Pons (tissue), 1 donor: ENCODE measurements at places on chromosomes 4 and X.

DNA sequence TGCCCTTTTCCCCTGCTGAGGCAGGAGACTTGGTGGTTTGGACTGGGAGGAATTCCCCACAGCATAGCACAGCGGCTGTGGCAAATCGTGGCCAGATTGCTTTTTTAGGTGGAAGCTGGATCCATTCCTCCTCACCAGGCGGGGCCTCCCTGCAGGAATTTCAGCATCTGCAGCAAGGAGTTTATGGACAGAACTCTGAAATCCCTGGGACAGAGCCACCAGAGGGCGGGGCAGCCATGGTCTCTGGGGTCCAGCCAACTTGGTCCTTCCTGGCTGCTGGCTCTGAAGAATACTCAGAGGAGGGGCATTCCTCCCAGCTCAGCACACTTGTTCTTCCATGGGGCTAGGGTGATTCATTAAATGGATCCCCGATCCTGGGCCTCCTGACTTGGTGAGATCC lies 794.3 kb downstream of the SH3BGRL start:
- DNase-seq = no peak

DNA sequence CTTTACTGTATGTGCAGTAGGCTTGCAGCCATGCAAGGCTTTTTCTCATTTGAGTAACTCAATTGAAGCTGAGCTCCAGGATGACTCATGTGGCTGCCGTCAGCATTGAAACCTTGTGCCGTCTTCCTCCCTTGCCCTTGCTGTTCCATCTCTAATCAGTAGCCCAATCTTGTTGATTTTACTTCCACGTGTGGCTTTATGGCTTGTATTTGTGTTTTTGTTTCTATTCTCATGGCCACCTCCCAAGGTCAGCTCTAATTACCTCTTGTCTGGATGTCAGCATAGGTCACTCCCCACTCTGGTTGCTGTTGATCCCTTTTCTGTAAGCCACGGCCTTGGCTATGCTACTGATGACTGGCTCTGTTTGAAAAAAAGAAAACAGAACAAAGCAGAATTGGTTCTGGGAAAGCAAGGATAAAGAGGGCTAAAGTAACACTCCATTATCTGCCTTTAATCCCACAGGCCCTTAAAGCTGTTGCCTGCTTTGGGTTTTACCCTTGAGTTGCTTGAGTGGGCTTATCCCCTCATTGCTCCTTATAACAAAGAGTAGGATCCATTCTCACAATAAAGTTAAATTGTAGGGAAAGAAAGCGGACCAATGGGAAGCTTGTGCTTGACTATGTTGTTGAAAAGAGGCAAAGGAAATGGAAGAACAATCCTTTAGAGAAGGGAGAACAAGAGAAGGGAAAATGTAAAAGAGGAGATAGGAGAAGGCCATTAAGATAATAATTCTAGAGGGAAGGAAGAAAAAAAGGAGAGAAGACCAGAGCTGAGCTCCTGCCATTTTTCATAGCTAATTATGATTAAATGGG lies 173.9 kb upstream of the PGRMC2 start:
- DNase-seq = no peak

GRCh38 chr4:108556588-108557200 lies 63.7 kb upstream of the RPL34 start:
- DNase-seq = no peak

GRCh38 chrX:41695426-41695825 lies 6.7 kb downstream of the GPR34 start:
- no peak for DNase-seq

DNA sequence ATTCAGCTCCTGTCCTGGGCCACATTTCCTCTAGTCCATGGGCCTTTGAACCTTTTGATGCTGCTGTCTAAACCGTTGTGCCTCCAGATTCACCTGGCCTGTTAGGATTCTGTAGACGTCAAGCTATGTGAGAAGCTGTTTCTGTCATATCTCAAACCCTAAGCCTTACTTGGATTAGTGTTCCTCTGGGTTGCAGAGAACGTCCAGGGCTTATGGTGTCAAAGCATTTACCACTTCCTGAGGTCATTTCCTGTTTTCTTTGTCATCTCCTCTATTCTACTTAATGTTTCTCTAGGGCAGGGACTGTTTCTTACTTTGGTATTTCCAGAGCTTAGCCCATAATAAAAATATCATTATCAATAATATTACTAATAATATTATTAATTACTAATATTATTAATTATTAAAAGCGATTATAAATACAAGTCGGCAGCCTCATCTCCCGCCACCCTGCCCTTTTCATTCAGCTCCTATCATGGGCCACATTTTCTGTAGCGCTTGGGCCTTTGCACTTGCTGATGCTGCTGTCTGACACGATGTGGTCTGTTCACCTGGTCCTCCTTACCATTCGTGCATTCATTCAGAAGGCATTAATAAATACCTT lies 19.1 kb downstream of the PRIMPOL start:
- no peak for DNase-seq
